ENCODE measurements at places on chromosomes 6 and 20. TPM values are rescaled to one million over a fixed set of nuclear protein-coding genes. Genes with fewer than 3 reads are reported as not detected.

The MCHR2 gene
- not detected for total RNA-seq

The SPATS1 gene
- total RNA-seq, result not detected

The GABRR1 gene
- not detected for total RNA-seq

The CD83 gene
- total RNA-seq, result 1.4 TPM

The FAM209A gene
- total RNA-seq, result not detected

The CAP2 gene
- total RNA-seq, result 18.5 TPM

The SLC22A16 gene
- not detected for total RNA-seq

The TMEM200A gene
- 54.5 TPM for total RNA-seq

The SLCO4A1 gene
- 0.13 TPM for total RNA-seq

The GJA10 gene
- total RNA-seq, result not detected

The BNIP5 gene
- not detected for total RNA-seq

The COL21A1 gene
- 1.0 TPM for total RNA-seq

The UBE3D gene
- total RNA-seq, result 6.6 TPM

The RFX6 gene
- not detected for total RNA-seq

The SFTA2 gene
- not detected for total RNA-seq

The BHLHE23 gene
- not detected for total RNA-seq

The SCRT2 gene
- not detected for total RNA-seq

The DUSP15 gene
- 1.6 TPM for total RNA-seq

The SPDEF gene
- total RNA-seq, result not detected

The KHDC1L gene
- 0.26 TPM for total RNA-seq

The CNR1 gene
- total RNA-seq, result under 0.01 TPM

The PERP gene
- 28.5 TPM for total RNA-seq

The GTSF1L gene
- not detected for total RNA-seq

The PLN gene
- total RNA-seq, result not detected

The GJA1 gene
- 737 TPM for total RNA-seq

The KIFC1 gene
- 15.9 TPM for total RNA-seq

The VSX1 gene
- total RNA-seq, result not detected

The TREML2 gene
- total RNA-seq, result not detected

The LAMA4 gene
- total RNA-seq, result 536 TPM

The SLC22A7 gene
- total RNA-seq, result not detected

The TRIM31 gene
- total RNA-seq, result not detected

The SLC32A1 gene
- not detected for total RNA-seq

The METTL24 gene
- total RNA-seq, result 0.97 TPM

The SCUBE3 gene
- total RNA-seq, result 3.4 TPM

The CST8 gene
- not detected for total RNA-seq

The RNF182 gene
- 0.13 TPM for total RNA-seq

The GLYATL3 gene
- not detected for total RNA-seq

The RHAG gene
- total RNA-seq, result not detected

The MACROD2 gene
- 2.4 TPM for total RNA-seq

The ZNF334 gene
- 6.9 TPM for total RNA-seq

The PAX1 gene
- total RNA-seq, result not detected

The MLIP gene
- 0.32 TPM for total RNA-seq

The BPIFB1 gene
- not detected for total RNA-seq

The GTF3C6 gene
- 59.5 TPM for total RNA-seq

The KCNK16 gene
- not detected for total RNA-seq

The SLC24A3 gene
- total RNA-seq, result 2.3 TPM

The LHFPL5 gene
- not detected for total RNA-seq

The SDCBP2 gene
- 1.7 TPM for total RNA-seq

The LSM14B gene
- total RNA-seq, result 38.2 TPM

The CALHM5 gene
- 3.1 TPM for total RNA-seq

The C20orf202 gene
- total RNA-seq, result not detected

The TBX18 gene
- total RNA-seq, result 32.0 TPM

The ADGB gene
- total RNA-seq, result not detected

The PKIB gene
- 0.13 TPM for total RNA-seq

The CALHM4 gene
- not detected for total RNA-seq
